Retina (tissue), 1 donor: ENCODE measurements at places on chromosomes 6 and 20.
A peak's percentile ranks its signal among the peaks of the same experiment; 100 is the strongest.

- no peak for DNase-seq
Observed at GRCh38 chr20:35263532-35264341, 14.2 kb downstream of the MMP24OS start.

DNA sequence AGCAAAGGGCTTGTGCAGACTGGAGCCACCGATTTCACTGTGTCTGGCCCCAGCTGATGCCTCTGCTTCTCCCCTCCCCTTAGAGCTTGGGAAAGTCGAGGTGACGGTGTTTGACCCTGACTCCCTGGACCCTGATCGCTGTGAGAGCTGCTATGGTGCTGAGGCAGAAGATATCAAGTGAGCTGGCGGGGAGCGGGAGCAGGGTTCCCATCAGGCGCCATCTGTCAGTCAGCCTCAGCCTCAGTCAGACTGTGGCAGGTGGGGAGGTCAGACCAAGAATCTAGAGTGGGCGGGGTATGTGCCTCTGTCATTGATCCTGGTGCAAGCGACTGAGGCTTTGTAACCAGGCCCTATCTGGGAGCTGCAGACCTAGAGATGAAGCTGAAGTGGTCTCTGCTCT lies 5.5 kb downstream of the ERGIC3 start:
- DNase-seq: peak; percentile 50

DNA sequence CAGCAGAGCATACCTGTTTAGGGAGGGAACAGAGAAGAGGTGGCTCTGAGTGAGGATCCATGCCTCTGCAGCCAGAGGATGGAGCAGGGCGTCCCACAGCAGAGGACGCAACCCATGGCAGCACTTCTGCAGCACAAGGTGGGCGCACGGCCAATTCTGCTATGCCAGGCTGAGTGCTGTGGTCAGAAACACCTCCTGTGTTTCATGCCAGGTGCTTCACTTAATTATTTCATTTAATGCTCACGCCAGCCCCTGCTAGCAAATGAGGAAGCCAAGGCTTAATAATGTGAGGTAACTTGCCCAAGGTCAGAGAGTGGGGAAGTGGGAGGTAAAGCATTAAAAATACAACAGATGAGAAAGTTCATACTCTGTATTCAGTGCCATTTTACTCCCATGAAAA lies 68.5 kb upstream of the PTGIS start:
- DNase-seq: no peak

DNA sequence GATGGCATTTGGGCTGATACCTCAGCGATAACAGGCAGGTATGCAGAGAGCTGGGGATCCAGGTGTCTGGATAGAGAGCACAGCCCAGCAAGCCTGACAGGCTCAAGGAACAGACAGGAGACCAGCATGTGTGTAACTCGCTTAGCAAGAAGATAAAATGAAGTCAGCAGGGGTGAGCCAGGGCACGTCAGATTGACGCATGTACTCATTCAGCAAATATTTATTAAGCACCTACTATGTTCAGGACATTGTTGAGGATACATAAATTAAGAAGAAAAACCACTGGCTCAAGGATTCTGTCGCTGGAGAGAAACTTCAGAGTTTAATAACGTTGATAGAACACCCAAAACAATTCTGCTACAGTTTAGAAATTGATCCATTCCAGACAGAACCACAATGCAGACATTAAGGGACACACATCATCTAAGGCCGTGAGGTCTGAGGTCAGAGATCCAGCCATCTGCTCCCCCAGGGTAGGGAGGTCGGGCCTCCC lies 1.0 kb upstream of the DUSP22 start:
- DNase-seq: no peak

DNA sequence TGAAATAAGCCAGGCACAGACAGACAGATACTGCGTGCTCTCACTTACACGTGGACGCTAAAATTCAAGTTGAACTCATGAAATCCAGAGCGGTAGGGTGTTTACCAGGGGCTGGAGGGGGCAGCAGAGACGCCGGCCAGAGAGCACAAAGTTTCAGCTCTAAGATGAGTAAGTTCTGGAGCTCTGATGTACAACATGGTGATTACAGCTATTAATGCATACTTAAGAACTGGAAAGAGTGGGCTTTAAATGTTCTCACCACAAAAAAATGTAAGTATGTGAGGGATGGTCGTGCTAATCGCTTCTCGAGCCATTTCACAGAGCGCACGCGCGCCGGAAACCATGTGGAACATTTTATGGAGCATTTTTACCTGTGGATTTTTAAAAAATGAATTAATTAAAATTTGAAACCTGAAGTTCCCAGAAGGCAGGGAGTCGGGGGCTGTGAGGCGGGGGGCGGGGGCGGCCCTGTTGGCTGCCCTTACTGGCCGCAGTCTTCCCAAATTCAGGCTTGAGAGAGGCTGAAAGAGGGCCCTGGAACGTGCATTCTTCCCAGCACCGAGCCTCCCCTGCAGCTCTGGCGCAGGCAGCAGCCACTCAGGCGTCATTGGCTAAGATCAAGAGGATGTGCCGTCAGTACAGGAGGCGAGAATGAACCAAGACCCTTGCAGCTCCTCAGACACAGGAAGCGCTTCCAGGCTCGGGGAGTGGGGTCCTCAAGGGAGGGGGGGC lies 8.5 kb upstream of the SLCO4A1 start:
- no peak for DNase-seq

DNA sequence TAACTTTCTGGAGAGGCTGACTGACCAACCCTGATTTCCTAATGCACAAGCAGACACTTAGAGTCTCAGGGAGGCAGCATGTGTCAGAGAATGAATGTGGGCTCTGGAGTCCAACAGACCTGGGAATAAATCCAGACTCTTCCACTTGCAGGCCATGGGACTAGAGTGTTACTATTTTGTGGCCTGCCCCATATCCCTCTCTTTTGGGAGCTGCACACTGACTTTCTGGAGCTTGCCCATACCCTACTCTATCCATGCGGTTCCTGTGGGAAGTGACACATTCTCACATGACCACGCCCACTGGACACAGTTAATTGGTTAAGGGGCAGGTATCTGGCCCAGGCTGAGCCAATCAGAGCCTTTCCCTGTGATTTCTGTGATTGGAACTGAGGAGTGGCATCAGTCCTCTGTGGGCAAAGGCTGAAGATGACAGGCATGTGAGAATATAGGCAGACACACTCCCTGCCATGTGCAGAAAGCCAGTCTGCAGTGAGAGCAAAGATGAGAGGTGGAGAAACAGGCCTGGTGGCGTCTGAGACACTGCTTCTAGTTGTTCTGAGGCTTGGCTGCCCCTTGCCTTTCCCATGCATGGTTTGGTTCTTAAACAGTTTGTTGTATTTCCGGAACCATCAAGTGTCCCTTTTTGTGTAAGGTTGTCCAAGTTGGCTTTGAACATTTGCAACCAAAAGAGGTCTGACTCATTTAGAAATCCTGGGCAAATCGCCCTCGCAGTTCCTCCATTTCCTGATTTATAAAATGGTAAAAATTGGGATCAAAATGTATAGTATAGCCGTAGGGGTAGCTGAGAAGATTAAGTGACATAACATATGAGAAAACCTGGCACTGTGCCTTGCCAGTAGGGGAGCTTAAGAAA lies 125.6 kb downstream of the CDC5L start:
- DNase-seq: no peak

DNA sequence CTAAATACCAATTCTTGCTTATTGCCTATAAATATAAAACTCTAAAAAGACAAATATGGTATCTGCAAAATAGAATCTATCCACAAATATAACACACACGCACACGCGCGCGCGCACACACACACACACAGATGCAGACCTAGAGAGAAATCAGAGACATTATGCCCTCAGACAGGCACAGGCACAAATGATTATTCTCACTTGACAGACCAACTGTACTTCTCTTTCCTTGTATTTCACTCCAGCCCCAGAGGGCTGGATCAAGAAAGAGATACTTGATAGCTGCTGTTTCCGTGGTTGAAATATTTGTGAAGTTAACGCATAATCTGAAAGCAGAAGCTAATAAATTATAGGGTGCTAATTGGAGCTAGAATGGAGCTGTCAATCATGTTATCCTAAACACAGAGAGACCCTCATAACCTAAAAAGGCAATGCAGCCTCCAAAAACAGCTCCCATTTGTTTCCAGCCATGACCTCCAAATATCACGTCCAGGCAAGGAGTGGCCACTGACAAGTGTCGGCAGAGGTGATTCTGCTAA lies 11.5 kb downstream of the VGLL2 start:
- DNase-seq: no peak
